ENCODE measurements at places on chromosomes 4 and X.

DNA sequence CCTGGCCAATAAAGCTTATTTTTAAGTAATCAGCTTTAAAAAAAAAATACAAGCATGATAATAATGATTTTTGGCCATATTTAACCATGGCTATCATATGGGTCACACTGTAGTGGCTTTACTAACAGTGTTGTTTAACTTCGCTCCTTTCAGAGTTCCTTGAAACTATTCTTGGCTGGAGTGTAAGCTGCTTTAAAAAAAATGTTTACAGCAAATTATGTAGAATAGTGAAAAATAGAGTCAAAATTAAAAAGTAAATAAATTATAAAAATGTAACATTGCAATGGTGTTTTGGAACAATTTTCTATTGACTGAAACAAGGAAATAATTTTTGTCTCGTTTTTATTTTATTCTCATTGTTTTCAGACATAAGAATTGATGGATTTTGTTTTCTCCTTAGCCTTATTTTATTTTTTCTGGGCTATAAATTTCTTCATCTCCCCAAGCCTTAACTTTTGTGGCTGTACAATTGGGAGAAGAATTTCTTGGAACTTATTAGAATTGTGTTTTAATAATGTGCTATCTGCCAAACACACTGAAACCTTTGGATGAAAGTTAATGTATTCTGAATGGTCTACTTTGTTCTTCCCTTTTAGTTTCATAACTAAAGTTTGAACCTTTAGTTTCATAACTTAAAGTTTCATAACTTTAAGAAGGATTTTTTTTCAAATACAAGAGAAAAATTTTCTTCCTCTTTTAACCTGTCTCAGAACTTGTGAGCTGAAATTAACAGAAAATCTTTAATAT is 182.0 kb downstream of the ARHGAP24 start:
- no peak for DNase-seq

- DNase-seq, result no peak
Observed at GRCh38 chrX:29721152-29721551, 494.2 kb upstream of the MAGEB2 start.

- no peak for DNase-seq
Observed at GRCh38 chrX:117985241-117985640, 131.4 kb downstream of the KLHL13 start.

GRCh38 chrX:153564047-153564606 is 34.8 kb downstream of the CCNQ start:
- DNase-seq, result no peak

DNA sequence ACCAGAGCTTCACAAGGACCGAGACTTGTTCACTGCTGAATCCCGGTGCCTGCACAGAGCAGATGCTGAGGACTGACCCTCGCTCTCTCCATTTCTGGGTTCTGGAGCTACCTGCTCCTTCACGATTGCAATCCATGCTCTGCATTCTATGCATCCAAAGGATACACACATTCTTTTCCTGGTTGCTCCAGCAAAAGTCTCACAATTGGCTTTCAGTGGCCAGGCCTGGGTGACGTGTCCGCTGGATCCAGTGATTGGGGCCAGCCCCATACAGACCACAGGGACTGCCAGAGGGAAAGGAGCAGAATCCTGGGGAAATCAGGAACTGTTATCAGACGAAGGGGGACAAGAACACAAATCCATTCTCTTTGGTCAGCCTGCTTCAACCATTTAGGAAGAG is 14.9 kb upstream of the CDKN2AIP start:
- no peak for DNase-seq

- DNase-seq, result no peak
Observed at GRCh38 chrX:102767287-102767686, 46.7 kb downstream of the GPRASP3 start.

DNA sequence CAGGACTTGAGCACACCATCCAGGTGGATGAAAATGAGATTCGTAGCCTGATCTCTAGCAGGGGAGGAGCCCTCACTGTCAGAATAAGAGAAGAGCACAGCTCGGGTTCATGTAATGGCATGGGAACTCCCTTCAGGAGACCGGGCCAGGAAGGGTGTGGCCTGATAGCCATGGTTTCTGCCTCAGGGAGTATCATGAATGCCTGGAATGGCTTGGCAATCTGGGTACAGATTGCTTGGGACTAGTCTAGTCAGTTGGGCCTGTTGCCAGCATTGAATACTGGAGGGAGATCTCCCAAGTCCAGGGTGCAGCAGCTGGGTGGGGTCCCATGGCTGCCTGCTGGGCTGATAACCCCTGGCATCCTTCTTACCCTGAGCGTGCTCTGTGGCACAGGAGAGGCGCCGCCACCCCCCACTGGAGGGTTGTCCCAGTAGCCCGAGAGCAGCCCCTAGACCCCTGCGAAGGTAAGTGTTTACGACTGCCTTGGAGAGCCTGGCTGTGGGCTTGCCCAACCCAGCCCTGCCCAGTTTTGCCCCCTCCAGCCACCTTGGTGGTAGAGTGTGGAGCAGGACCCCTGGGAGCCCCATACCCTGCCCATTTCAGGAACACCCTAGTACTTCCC is 298.8 kb downstream of the TEX13A start:
- no peak for DNase-seq

DNA sequence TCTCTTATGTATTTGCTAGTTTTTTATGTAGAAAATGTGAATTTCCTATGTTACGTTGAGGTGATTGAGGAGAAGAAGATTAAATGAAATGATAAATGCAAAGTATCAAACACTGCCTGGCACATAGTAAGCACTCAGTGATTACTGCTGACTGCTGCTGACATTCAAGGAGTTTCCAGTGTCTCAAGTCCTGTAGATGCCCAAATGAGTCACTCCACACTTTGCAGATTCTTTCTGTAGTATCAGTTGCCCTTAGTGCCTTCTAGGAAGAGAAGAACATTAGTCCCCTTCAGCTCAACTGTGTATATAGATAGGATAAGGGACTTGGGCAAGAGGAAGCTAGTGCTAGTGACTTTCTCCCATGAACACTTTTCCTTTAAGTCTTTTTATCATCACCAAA is 240.5 kb upstream of the TEX13A start:
- no peak for DNase-seq

- DNase-seq, result no peak
Observed at GRCh38 chr4:849478-850175, 23.7 kb upstream of the CPLX1 start.

GRCh38 chr4:58214376-58214775 is 1104.2 kb upstream of the IGFBP7 start:
- DNase-seq, result no peak

DNA sequence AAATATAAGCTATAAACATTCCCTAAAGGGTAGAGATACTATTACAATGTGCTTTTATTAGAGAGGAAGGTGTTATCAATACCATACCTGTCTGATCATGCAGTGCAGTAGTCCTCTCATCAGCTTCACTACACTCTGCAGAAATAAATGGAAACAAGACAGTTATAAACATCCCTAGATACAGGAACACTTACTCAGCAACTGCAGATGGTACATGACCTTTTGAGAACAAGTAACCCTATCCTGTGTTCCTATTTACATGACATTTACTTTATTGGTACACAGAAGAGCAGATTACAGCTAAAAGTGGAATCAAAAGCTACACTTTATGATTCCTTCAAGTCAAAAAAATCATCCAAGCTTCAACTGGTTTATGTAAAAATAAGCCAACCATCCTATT is 9.0 kb downstream of the PHKA1 start:
- DNase-seq, result no peak

GRCh38 chrX:22652596-22652995 is 347.2 kb upstream of the DDX53 start:
- DNase-seq, result no peak

GRCh38 chr4:33349376-33349775 is 2629.2 kb downstream of the PCDH7 start:
- DNase-seq, result no peak

- no peak for DNase-seq
Observed at GRCh38 chrX:32749070-32749469, 462.3 kb downstream of the DMD start.

- no peak for DNase-seq
Observed at GRCh38 chr4:21811565-21811964, 137.0 kb downstream of the KCNIP4 start.

DNA sequence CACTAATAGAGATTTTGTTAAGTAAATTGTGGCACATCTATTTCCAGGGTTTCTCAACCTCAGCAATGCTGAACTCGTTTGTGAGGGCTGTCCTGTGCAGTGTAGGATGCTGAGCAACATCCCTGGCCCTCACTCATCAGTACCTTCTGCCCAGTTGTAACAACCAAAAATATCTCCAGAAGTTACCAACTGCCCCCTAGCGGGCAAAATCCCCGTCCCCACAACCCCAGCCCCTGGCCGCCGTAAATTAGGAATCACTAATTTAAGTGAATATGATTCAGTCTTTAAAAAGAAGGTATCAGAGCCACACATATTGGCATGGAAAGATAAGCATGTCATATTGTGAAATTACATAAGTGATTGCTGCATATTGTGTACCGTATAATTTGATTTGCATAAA is 123.4 kb downstream of the ASB9 start:
- DNase-seq, result no peak

GRCh38 chrX:129721870-129722269 is 16.9 kb upstream of the XPNPEP2 start:
- DNase-seq, result no peak

GRCh38 chr4:93982255-93982654 is 153.7 kb downstream of the ATOH1 start:
- no peak for DNase-seq

- DNase-seq, result no peak
Observed at GRCh38 chrX:68822641-68823410, 6.0 kb upstream of the EFNB1 start.

- DNase-seq, result no peak
Observed at GRCh38 chrX:47704736-47705135, 45.8 kb upstream of the UXT start.

- no peak for DNase-seq
Observed at GRCh38 chr4:173411106-173411693, 12.3 kb upstream of the SCRG1 start.

DNA sequence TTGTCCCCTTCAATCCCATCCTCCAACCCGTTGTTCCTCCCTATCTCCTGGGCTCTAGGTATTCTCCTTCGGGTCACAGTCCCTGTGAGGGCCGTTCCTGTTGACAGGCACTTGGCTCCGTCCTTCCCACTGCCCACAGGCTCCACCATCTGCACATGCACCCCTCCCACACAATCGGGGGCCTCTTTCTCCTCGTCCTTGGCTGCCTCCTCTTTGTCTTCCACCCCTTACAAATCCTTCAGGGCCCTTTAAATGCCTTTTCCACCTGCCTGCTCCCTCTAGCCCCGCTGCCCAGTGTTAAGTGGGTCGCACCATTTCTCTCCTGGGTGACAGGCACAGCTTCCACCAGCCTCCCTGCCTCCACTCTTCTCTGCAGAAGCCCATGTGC is 2.7 kb upstream of the AVPR2 start:
- DNase-seq, result no peak

DNA sequence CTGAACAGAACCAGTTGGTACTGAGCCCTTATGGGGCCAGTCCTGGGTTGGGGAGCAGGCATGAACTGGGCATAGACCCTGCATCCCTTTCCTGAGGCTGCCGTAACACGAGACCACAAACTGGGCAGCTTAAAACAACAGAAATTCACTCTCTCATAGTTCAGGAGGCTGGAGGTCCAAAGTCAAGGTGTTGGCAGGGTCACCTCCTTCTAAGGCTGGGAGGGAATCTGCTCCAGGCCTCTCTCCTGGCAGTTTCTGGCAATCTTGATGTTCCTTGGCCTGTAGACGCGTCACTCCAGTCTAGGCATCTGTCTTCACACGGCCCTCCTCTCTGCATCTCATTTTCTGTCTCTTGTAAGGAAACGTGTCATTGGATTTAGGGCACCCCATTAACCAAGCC is 19.8 kb upstream of the SORCS2 start:
- DNase-seq, result no peak

- DNase-seq, result no peak
Observed at GRCh38 chrX:9856588-9856987, 70.4 kb downstream of the SHROOM2 start.

GRCh38 chrX:2697306-2697705 is 6.2 kb downstream of the CD99 start:
- DNase-seq, result no peak

GRCh38 chr4:8502836-8503585 is 62.4 kb downstream of the TRMT44 start:
- DNase-seq, result no peak

GRCh38 chr4:151153585-151153984 is 54.2 kb downstream of the RPS3A start:
- no peak for DNase-seq

DNA sequence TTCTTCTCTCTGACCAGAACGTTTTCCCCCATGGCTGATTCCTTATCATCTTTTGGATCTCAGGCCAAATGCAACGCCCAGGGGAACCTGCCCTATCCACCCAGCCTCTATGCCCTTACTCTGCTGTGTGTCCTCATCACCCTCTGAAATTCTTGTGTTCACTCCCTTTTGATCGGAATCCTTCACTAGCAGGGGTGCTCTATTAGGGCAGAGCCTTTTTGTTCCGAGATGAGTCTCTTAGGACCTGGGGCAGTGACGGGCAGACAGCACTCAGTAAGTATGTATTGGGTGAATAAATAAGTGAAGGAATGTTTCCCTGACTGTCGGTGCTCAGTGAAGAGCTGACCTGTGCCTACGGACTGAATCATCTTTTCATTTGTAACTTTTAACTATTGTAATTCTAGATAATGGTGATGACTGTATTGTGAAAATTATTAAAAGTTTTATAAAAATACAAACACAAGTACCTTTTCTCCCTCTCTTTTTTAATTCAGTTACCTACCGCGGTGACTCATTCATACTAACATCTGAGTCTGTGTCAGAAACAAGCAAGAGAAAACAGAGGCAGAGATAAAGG is 4.8 kb upstream of the TENM3 start:
- no peak for DNase-seq

DNA sequence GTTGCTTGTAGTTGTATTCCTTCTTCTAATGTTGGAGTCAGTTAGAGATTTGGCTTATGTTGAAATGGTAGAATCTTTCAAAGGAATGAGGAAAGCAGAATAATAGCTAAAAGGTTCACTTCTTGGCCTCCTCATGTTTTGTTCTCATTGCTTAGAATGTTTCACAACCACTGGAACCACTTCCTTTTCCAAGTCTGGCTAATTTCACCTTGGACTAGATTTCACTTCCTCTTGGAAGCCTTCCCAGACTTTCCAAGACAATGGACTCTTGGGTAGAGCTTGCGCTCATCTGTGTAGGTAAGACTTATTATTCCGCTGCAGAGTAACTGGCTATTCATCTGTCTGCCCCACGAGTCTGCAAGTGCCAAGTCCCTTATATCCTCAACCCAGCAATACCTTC is 8.3 kb downstream of the SPATA18 start:
- DNase-seq, result no peak

- no peak for DNase-seq
Observed at GRCh38 chr4:90840291-90840690, 713.1 kb downstream of the CCSER1 start.
